ENCODE measurements at places on chromosomes 13 and 19.

- no peak for DNase-seq
These were observed 351.3 kb upstream of the TMTC4 start for GRCh38 chr13:101025925-101026324.

- no peak for DNase-seq
These were observed 1.8 kb downstream of the F10 start for GRCh38 chr13:113124211-113124970.

DNA sequence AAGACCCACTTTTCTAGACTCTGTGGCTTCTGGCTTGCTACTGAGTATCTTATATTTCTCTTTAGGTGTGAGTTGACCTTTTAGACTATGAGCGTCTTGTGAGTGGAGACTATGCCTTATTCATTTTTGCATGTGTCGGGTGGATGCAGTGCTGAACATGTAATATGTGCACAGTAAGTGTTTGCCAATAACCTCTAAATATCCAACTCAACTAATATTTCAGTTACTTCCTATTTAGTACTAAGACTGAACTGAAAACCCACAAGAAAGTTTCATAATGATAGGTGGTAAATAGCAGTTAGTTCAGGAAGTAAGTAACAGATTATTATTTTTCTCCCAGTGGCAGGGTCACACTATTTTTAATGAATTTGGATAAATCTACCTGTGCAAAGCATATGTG lies 269.3 kb downstream of the KCNRG start:
- DNase-seq: no peak

- peak; percentile 26 for DNase-seq
These were observed 958 bp downstream of the CA11 start for GRCh38 chr19:48644839-48645619.

DNA sequence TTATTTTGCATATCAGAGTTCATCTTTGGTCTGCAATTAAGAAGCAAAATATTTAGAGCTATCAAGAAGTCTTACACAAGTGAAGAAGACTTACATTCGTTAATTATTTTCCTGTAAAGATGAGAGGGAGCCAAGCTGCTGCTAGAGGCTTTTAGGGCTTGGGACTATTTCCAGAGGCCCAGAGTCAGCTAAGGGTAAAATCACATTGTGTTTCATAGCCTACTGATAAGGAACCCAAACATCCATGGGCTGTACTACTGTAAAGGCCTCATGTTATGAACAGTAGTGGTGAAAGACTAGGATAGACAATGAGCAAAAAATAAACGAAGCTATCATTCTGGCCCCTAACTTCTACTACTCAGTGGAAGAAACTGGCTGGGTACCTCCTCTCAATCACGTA lies 10.9 kb upstream of the TEX30 start:
- no peak for DNase-seq

DNA sequence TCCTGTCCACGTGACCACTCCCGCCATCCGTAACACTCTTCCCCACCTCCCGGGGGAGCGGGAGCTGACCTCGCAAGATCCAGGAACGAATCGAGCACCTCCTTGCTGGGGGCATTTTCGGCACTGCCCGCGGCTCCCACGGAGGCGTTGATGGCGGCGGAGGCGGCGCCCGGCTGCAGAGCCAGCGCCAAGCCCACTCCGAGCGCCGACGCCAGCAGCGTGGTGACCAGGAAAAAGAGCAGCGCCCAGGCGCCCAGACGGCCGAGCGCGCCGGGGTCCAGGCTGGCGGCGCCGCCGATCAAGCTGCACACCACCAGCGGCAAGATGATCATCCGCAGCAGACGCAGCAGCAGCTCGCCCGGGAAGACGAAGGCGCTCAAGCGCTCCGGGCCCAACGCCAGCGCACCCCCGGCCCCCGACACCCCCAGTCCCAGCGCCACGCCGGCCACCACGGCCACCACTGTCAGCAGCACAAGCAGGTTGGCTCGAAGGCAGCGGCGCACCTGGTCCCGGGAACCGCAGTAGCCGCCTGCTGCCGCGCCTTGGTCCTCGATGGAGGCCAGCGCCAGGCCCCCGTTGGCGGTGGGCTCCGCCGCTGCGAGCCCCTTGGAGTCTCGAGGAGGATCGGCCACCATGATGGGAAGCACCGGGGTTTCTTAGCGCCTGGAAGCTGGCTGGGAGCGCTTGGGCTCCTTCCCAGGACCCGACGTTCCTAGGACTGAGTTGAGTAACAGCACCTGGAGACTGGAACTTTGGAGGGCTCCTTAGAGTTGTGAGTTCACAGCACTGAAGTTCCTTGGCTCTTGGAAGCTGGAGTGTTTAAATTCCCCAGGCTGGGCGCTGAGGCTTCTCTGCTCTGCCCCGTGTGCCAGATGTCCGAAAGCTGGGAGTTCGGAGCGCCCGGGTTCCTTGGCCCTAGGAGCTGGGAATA lies 798 bp downstream of the SLC1A5 start:
- DNase-seq: no peak

DNA sequence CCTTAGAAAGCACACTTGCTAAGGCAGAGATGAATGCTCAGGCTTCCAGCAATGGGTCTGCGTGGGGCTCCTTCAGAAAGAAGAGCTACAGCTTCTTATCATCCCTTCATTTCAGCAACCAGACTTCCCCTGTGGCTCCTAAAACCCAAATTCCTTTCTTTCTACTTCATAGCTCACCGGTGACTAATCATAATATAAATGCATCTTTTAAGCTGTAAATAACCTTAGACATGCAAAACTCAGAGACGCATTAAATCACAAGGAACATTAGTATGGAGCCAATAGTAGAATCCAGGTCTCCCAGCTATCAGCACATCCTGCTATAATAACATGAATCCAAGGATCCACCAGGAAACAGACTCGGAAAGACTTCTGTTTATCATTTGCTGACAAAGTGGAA lies 375.6 kb downstream of the COG6 start:
- DNase-seq: no peak

- no peak for DNase-seq
These were observed at the start of gene ADAMTS10 for GRCh38 chr19:8610041-8610935. Gene ADAMTS10 (minus strand): TSS chr19:8610715. CDS start chr19:8605710, 5,005 bp downstream.

DNA sequence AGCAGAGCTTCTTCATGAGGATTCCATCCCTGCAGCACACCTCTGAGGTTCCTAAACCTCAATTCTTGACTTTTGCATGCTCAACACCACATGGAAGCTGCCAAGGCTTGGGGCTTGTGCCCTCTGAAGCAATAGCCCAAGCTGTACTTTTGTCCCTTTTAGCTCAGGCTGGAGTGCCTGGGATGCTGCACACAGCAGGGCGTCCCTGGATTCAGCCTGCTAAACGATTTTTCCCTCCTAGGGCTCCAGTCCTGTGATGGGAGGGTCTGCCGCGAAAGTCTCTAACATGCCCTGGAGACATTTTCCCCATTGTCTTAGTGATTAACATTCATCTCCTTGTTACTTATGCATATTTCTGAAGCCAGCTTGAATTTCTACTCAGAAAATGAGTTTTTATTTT lies 98.3 kb downstream of the SLITRK5 start:
- DNase-seq: no peak

GRCh38 chr13:36275190-36276002 lies 22.2 kb downstream of the CCDC169 start:
- DNase-seq: peak; percentile 54

DNA sequence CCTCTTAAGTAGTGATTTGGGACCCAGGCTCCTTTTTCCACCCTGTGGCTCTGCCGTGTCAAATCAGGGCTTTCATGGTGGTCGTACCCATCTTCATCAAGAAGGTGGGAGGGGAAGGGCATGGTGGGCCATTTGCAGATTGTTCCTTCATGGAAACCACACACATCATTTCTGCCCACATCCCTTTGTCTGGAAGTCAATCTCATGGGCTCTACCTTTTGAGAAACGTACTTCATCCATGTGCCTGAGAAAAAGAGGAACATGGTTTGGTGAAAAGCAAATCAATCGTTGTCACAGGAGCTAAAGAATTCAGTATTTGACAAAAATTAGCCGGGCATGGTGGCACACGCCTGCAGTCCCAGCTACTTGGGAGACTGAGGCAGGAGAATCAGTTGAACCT lies 233.4 kb downstream of the FOXO1 start:
- DNase-seq: no peak

GRCh38 chr13:20182231-20182846 lies 10.4 kb downstream of the GJB2 start:
- DNase-seq: no peak

DNA sequence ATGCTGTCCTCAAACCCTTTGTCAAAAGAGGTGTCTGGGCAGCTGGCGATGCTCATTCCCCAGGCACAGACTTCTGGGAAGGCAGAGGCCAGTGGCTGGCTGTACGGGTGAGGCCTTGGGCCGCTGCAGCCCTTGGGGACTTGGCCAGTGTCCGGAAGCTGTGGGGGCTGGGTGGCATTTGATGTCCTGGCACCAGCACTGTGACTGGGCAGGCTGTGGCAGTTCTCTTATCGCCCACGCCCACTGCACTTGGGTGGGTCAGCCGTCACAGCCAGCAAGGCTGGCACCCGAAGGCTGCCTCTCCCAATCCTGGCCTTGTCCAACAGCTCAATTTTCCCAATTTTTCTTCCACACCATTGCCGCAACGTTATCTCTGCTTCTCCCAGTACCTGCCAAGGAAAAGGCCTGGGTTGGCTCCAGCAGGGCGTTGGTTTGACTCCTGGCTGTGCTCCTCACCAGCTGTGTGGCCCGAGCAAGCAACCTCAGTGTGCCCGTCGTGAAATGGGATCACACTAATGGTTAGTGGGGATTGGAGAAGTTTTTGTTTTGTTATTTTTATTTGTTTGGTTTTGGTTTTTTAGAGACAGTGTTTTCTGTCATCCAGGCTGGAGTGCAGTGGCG lies 12.7 kb upstream of the SLC44A2 start:
- no peak for DNase-seq

GRCh38 chr19:16496613-16496983 lies 404 bp downstream of the C19orf44 start:
- no peak for DNase-seq

DNA sequence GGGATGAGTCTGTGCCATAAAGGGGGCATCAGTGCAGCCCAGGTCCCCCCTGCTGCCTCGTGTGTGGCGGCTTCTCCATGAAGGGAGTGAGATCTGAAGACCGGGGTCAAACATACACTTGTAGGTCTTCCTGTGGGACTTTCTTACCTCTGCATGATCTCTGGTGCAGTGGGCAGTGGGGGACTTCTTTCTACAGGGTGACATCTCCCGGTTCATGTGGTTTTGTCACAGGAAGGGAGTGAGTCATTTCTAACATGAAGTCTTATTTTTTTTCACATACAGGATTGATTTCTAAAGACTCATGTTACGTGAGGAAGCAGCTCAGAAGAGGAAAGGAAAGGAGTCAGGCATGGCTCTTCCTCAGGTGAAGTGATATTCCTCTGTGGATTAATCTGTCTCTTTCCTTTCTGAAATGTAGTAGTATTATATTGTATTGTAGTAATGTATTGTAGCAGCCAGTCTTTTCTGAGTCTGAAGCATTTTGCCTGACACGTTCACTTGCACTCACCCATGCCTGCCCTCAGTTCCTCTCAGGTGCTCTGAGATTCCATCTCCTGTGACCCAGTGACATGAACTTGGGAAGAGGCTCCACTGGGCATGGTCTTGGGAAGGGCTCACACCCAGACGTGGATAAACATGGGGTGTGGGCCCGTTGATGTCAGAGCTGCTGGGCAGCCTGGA lies 15.7 kb downstream of the ZNF808 start:
- DNase-seq: no peak

GRCh38 chr13:56903710-56904282 lies 236.9 kb upstream of the PRR20A start:
- no peak for DNase-seq

DNA sequence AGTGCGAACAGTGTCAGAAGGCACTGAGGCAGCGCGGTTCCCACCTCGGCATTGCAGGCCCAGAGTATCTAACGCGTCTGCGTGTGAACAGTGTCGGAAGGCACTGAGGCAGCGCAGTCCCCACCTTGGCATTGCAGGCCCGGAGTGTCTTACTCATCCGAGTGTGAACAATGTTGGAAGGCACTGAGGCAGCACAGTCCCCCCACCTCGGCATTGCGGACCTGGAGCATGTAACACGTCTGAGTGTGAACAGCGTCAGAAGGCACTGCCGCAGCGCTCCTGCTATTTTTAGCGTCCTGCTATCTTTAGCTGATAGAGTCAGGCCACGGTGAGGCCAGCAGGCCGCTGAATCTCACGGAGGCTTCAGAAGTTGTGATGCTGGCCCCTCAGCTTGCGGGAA lies 39.6 kb downstream of the ATP11A start:
- DNase-seq: no peak

DNA sequence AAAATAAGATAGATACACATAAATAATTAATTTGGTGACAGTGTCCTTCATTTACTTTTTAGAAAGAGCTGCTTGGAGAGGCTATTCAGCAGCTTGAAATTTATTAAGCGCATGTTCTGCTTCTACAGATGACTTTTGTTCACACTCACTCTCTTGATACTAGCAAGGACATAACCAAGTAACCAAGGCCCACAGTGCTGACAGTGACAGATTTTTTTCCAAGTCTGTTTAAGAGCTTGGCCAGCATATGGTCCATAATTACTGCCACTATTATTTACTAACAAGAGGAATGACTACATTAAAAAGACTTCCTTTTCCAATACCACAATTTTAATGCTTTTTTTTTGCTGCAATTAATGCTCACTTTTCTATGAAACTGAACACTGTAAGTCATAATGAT lies 673.7 kb upstream of the MIR17HG start:
- DNase-seq: peak; percentile 57

DNA sequence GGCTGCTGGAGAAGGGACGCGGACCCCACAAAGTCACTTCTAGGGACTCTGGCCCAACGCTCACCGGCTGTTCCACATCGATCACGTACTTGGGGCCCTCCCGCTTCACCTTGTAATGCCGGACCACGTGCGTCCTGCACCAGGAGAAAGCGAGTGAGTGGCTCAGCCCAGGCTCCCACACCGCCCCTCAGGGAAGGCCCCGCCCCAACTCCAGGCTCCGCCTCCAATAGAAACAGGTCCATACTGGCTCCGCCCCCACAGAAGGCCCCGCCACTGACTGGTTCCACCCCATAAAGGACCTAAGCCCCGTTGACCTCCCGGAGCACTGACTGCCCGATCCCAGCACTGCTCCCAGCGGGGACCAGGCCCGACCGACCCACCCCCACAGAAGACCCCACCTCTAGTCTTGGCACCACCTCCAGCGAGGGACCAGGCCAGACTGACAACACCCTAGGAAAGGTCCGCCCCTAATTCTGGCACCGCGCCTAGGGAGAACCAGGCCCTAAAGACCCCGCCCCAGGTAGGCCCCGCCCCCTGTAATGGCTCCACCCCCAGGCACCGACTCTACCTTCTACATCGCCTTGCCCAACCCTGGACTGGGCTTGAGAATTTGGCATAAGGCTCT lies 11.3 kb downstream of the STAP2 start:
- no peak for DNase-seq

- DNase-seq: no peak
These were observed 30.6 kb downstream of the CCL25 start for GRCh38 chr19:8083141-8083540.

DNA sequence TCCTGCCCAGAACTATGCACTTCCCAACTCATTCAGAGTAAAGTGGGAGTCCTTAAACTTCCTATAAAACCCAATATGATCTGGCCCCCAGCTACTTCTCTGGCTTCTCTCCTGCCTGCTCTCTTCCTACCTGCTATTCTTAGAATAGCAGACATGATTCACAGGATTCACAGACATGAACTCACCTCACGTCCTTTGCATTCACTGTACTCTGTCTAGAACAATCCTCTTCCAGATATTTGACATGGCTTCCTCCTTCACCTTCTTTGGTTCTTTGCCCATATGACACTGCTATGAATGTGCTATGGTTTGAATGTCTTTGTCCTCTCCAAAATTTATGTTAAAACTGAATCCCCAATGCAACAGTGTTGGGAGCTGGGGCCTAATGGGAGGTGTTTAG lies 154.9 kb downstream of the UGGT2 start:
- no peak for DNase-seq

Measured in NCI-H1417 treated with DMSO at 0.1 percent for 48 hours (cell line).